ENCODE measurements at places on chromosomes 12 and 14.

DNA sequence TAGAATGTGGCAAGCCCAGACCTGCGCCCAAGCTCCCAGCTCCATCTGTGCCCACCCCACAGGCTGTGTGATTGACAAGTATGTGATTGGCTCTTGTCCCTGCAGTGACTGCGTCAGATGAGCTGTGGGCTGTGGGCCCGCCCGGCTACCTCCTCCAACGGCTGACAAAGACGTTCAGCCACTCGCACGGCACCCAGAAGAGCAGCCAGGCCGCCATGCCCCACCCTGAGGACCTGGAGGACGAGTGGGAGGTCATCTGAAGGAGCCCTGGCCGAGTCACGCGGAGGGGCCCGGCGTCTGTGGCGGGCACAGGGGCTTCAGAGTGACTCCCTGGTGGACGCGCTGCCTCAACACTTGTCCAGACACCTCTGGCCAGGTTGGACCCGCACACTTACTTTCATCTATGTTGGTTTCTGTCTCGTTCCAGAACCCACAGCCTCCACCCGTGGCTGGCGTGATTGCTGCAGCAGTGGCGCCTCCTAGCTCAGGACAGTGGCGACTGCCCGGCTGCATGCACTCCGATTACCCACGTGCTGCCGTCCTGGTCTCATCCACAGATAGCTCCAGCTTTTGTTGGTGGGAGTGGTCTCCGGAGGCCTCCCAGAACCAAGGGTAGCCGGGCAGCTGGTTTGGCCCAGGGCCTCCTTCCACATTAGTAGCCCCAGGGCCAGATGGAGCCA lies 11.4 kb downstream of the ANKRD9 start:
- no peak for DNase-seq

GRCh38 chr14:38053666-38054065 lies 154.0 kb upstream of the SSTR1 start:
- no peak for DNase-seq

- no peak for DNase-seq
Measured at GRCh38 chr12:95484524-95484923, 10.6 kb downstream of the METAP2 start.

DNA sequence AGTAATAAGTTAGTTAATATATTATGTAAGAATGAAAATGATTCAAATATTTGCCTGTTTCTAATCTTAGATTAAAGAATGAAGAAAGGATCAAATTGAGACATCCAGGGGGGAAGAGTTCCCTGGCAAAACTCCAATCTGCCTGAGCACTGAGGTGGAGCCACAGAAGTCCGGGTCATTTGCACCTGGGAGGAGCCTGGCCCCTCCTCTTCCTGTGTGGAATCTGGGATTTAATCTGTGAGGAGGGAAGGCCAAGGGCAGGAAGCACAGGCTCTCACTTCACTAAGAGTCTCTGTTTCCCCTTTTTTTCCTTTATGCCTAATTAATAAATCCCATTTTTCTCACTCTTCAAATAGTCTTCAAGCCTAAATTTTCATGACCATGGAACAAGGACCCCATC lies 599.5 kb downstream of the FLRT2 start:
- DNase-seq: no peak

GRCh38 chr14:33030386-33030785 lies 91.7 kb downstream of the NPAS3 start:
- no peak for DNase-seq

DNA sequence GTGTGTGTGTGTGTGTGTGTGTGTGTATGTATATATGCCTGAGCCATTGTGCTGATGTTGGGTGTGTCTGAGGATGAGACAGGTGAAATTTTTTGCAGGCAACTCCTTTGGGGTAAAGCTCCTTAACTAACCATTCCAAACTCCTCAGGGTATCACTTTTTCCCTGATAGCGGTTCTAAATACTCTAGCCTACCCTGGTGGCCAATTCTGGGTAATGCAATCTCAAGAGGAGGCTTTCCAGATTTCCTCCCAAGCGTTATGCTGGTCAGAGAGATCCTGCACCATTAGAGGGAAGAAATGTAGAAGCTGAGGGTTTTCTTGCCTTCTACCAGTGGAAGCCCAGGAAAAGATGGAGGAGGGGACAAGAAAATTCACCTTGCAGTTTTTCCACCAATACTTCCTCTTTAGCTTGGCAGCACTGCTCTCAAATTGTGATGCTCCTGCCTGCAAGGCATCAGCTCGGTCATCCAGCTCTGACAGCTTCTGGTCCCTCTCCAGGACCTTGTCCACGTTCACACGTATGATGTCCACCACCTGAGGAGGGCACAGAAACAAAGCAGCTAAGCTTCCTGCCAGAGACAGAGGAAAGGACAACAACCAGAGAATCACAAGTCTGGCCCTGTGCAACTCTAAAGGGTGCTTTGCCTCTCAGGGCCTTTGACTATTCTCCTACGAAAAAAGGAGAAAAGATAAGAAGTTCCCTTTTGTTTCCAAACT lies 4.9 kb downstream of the VAMP1 start:
- DNase-seq: no peak

GRCh38 chr12:82019533-82019932 lies 260.4 kb upstream of the PPFIA2 start:
- no peak for DNase-seq

GRCh38 chr14:100762089-100762515 lies 35.4 kb downstream of the DLK1 start:
- no peak for DNase-seq

- no peak for DNase-seq
Measured at GRCh38 chr14:35391388-35391710, 13.2 kb downstream of the NFKBIA start.

GRCh38 chr12:43306066-43306465 lies 245.9 kb downstream of the ADAMTS20 start:
- DNase-seq: no peak

DNA sequence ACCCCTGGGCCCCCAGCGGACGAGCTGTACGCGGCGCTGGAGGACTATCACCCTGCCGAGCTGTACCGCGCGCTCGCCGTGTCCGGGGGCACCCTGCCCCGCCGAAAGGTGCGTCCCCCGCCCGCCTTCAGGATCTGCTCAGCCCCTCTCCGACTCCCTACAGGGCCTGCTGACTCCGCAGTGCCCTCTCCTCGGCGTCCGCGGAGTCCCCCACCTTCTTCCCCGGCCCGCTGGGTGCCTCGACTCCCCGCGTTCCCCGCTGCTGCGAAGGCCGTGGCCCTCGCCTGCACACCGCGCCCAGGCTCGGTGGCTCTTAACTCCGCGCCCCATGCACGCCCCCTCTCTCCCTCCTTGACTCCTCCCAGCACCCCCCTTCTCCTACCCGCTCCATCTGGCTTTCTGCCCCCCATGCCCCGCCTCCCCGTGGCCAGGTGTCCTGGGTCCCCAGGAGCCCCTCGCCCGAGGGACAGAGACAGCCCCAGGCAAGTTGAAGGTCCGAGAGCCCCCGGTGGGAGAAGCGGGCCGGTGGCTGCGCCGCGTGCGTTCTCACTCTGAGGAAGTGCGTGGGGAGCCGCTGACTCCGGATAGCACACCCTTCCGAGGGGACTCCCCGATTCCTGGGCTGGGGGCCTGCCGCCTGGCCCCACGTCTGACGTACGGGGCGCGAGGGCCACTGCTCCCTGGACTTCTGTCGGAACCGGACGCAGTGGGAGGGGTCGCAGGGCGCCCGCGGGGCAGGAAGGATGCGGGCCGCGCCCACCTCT lies 594 bp downstream of the TAMALIN start:
- no peak for DNase-seq

- no peak for DNase-seq
Measured at GRCh38 chr12:53182903-53183302, 2.2 kb upstream of the CSAD start.

DNA sequence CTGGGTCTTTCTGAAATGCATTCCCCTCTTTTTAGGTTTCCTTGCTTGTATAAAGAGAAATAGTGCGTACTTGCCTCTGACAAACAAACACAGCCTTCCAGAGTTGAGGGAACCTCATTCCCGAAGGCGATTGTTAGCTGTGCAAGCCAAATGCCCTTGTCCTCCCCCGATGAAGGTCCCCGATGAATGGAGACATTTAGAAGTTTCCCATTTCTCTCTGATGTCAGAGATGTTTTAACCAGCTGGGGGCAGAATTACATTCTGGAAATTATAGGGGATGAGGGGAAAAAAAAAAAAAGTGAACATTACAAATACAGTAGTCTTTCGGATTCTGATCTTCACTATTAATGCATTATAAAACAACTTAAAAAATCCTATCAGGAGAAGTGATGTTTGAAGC lies 366.8 kb downstream of the VRK1 start:
- DNase-seq: no peak

GRCh38 chr14:59600211-59600945 lies 23.8 kb upstream of the CCDC175 start:
- no peak for DNase-seq
